Activated B cell treated with CpG ODN at 0.5 μM for 24 hours (primary cell): ENCODE measurements at places on chromosomes 2 and 18. TPM values are rescaled to one million over a fixed set of nuclear protein-coding genes. Genes with fewer than 3 reads are reported as not detected.

The IL36B gene
- not detected in 2 replicates for total RNA-seq

GRCh38 chr2:24049485-24050021 lies at the start of gene FKBP1B:
Gene FKBP1B (plus strand): TSS chr2:24049741. CDS start chr2:24049850, 109 bp downstream.
- H3K27me3 ChIP-seq = no peaks in the 10 kb centered on the region
- no peak within 1 kb of the TSS for H3K4me3 ChIP-seq
- H3K27ac ChIP-seq = no peak within 1 kb of the TSS
- peak; percentile 60 for DNase-seq
- H3K4me1 ChIP-seq = peaks cover 29% of the 10 kb centered on the region

GRCh38 chr2:62884514-62884913 lies 166.1 kb upstream of the OTX1 start:
- H3K27ac ChIP-seq = no peak overlapping the region
- H3K27me3 ChIP-seq = no peaks in the 10 kb centered on the region
- H3K36me3 ChIP-seq = peaks cover 18% of the 10 kb centered on the region
- DNase-seq = no peak
- H3K4me3 ChIP-seq = no peak overlapping the region
- no peaks in the 10 kb centered on the region for H3K4me1 ChIP-seq

DNA sequence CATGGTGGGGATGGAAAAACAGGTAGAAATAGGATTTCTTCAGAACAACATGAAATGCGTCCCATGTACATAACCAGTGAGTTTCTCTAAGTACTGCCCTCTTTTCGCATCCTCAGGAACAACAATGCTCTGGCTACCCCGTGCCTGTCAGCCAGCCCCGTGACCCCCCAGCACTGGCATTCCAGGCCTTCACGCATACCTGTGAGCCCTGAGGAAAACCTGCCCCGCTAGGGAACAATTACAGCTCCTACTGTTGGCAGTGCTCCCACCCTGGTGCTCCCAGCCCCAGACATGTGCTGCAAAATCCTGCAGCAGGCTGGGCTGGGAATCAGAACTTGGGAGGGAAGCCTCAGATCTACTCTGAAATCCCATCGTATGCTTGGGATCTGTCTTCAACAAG lies 9.1 kb downstream of the SMAD7 start:
- peak overlapping the region; percentile 95 for H3K27ac ChIP-seq
- peaks cover 27% of the 10 kb centered on the region for H3K36me3 ChIP-seq

DNA sequence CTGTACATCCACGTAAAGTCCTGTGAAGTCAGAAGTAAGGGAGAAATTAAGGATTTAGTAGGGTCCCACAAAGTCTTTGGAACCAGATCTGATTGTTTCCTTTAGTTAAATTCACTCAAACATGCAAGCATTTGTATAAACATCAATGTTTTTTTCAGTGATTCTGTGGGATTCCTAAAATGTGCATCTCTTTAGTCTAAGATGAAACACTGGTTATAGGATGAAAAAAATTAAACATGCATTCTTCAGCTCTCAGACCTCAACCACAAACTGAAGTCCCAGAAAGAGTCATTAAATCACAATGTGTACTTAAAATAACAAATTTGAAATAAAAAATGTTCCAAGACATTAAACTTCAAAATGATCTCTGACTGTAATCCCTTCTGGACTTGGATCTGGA lies 76.5 kb upstream of the APCDD1 start:
- H3K36me3 ChIP-seq = no peaks in the 10 kb centered on the region
- H3K27ac ChIP-seq = no peak overlapping the region
- H3K4me3 ChIP-seq = no peak overlapping the region
- no peaks in the 10 kb centered on the region for H3K4me1 ChIP-seq
- DNase-seq = no peak

The CPS1 gene
- total RNA-seq = 0.20 and 0.75 TPM in 2 replicates

DNA sequence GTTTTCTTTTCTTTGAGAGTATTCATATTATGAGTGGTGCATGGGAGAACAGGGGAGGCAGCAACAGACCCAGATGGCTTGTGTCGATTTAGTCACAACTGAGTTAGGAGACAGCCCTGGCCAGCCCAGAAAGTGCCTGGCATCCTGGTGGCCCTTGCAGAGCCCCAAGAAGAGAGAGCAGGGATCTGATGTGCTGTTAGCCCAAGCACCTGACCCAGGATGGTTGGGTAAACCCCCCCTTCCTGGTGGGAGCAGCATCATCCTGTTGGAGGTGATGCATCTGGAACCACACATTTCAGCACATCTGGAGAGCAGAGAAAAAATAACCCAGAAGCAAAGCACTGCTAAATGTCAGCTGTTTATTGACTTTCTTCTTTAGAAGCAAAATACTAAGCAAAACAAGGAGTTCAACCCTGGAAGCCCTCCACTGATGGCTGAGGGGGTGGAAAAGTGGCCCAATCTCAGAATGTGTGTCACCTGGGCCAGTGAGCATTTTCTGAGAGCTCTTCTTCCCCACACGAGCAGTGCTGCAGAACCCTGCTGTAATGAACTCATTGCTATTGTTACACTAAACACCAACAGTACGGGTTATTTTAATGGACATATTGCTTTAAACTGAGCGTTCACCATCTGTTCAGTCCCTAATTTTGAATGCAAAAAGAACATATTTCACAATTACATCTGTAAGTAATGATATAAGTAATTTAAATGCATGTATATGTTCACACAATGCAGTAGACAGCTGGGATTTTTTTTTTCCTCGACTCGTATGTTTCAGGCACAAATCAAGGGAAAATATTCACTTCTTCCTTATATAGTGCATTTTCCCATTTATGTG lies 100.6 kb upstream of the SMIM21 start:
- H3K27me3 ChIP-seq = no peaks in the 10 kb centered on the region
- no peak for DNase-seq
- no peak overlapping the region for H3K27ac ChIP-seq
- H3K4me1 ChIP-seq = no peaks in the 10 kb centered on the region
- no peaks in the 10 kb centered on the region for H3K36me3 ChIP-seq
- no peak overlapping the region for H3K4me3 ChIP-seq

DNA sequence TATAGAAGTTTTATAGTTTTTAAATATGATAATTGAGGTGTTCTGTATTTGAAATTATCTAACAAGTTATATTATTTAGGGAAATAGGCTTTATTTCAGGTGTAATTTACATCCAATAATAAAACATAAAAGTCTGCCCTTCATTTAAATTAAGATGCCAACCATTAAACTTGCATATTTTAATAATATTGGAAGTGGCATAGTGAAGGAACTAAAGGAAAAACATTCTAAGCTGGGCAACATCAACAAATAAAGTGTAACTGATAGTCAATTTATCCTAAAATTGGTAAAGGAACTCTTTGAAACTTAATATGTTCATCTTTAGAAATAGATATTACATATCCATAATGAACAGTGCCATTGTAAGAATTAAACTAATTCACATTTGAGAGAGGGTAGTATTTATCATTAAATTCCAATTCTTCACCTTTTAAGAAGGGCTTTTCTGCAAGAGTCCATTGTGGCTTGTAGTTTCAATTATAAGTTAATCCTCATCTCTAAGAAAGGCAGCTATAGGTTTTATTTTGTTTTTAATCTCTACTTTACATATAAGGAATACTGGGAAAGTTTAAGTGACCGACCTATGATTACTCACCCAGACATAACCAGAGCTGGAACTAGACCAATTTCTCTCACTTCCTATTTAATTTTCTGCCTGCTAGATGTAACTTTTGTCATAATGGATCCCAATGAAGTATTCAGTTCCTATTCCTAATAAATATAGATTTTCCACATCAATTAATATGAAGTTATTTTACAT lies 401.6 kb downstream of the XIRP2 start:
- no peak overlapping the region for H3K4me3 ChIP-seq
- peaks cover 22% of the 10 kb centered on the region for H3K27me3 ChIP-seq
- no peak overlapping the region for H3K27ac ChIP-seq
- DNase-seq = no peak
- no peaks in the 10 kb centered on the region for H3K36me3 ChIP-seq

DNA sequence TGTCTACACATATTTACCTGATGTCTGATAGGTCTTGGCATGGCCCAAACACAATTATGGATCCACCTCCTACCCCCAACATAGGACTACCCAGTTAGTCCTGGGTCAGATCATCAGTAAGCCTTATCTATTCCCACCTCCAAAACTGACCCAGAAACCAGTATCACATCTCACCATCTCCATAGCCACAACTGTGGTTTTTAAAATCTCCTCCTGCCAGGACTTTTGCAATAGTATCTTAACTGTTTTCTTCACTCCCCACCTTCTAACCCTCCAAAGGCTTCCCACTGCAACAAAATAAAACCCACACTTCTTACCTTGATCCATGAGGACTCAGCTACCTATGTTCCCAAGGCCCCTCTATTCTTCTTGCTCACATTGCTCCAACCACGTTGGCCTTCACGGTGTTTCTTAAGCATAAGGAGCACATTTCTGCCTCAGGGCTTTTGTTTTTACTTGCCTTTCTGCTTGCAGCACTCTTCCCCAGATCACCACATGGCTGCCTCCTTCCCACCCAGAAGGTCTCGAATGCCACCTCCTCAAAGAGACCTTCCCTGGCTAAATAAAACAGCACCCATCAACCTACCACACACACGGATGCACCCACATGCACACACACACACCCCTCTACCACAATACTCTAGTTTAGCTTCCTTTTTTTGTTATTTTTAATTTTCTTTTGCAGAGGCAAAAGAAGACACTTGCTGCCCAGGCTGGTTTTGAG lies 125.9 kb upstream of the SLC1A4 start:
- H3K4me1 ChIP-seq = peaks cover 17% of the 10 kb centered on the region
- DNase-seq = no peak
- no peak overlapping the region for H3K4me3 ChIP-seq
- H3K36me3 ChIP-seq = no peaks in the 10 kb centered on the region
- no peaks in the 10 kb centered on the region for H3K27me3 ChIP-seq
- no peak overlapping the region for H3K27ac ChIP-seq

DNA sequence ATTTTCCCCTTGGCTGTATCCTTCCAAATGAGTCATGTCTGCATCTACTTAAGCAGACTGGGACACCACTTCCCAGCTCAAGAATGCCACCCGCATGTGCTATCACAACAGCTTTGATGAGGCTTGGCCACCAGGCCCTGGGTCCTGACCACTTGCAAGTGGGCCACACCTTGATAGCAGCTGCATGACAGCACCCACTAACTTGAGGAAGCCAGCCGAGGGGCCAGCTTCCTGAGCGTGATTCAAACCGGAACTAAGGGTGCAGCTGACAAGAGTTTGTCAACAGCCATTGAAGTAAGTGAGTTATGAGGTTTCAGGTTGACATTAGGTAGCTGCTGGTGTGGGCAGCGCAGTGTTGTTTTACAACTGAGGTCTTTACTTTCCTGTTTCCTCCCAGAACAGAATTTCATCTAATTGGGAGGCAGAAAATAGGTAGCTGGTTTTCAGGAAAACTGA lies 54.4 kb downstream of the EPHA4 start:
- H3K27me3 ChIP-seq = no peaks in the 10 kb centered on the region

The PHLPP1 gene
- total RNA-seq = 13.7 and 16.1 TPM in 2 replicates

- no peak overlapping the region for H3K4me3 ChIP-seq
- no peak for DNase-seq
- no peaks in the 10 kb centered on the region for H3K36me3 ChIP-seq
- H3K27me3 ChIP-seq = peaks cover 5% of the 10 kb centered on the region
- no peaks in the 10 kb centered on the region for H3K4me1 ChIP-seq
- H3K27ac ChIP-seq = no peak overlapping the region
Observed at GRCh38 chr18:77749089-77749488, 499.4 kb downstream of the GALR1 start.

The TMEM163 gene
- total RNA-seq = 4.4 and 6.0 TPM in 2 replicates

The CREG2 gene
- not detected in 2 replicates for total RNA-seq

DNA sequence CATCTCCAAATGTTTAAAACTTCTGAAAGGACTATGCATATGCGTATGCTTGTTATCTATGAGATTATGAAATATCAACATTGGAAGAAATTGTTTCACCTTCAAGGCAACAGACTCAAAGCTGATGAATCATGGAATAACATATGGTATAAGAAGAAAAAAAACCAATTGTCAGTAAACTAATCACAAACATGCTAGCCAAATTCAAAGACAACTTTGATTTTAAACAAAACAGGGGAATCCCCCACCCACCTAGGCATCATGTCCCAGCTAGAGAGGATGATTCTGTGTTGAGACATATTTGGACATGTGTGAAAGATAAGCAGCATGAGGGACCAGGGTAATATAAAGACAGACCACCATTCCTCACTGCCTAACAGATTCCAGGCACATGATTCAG lies 147.7 kb downstream of the WDPCP start:
- no peaks in the 10 kb centered on the region for H3K4me1 ChIP-seq
- no peaks in the 10 kb centered on the region for H3K27me3 ChIP-seq
- peaks cover 7% of the 10 kb centered on the region for H3K36me3 ChIP-seq
- no peak for DNase-seq
- H3K27ac ChIP-seq = no peak overlapping the region
- no peak overlapping the region for H3K4me3 ChIP-seq

The RMDN2 gene
- total RNA-seq = 7.0 TPM in 2 replicates

DNA sequence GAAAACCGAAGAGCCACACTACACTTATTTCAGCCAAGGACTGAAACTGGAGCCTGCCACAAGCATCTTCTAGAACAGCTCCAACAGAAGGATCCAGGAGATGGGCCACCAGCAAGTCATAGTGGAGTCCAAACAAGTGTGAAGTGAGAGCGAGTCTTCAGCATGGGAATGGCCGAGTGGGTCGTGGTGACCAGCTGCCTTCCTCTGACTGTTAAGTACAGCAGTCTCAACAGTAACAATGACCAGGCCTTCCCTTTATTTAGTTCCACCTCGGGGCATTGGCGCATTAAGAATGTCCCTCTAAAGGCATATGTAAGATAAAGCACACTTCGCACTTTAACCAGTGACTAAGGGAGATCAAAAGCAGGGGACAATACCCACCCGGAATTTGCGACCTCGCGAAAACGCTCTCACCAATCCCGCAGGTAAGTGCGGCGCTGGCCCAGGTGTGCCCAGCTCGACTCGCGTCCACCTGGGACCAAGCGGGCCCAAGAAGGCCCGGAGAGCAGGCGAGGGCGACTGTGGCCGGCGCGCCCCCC lies 1.1 kb downstream of the L3MBTL4 start:
- H3K36me3 ChIP-seq = peaks cover 3% of the 10 kb centered on the region
- H3K27me3 ChIP-seq = peaks cover 8% of the 10 kb centered on the region
- peak overlapping the region; percentile 68 for H3K27ac ChIP-seq
- H3K4me1 ChIP-seq = peaks cover 30% of the 10 kb centered on the region
- DNase-seq = no peak

The CBLN2 gene
- total RNA-seq = 0.09 TPM in 1 of 2 replicates, not detected in the other

DNA sequence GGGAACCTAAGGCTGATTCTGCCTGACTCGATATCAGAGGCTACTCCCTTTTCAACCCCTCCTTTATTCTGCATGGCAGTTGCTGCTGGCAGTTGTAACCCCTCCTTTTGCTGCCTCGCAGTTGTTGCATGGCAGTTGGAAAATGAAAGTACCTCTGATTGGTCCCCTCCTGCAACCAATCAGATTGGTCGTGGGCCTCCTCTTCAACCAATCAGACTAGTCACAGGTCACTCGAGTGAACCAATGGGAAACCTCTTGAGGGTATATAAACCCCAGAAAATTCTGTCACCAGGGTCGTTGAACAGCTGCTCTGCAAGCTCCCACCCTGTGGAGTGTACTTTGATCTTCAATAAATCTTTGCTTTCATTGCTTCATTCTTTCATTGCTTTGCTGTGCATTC lies 294.3 kb upstream of the SLC8A1 start:
- H3K36me3 ChIP-seq = no peaks in the 10 kb centered on the region
- H3K4me3 ChIP-seq = no peak overlapping the region
- no peak overlapping the region for H3K27ac ChIP-seq
- DNase-seq = no peak
- H3K4me1 ChIP-seq = no peaks in the 10 kb centered on the region

GRCh38 chr2:231533086-231533776 lies 3.0 kb upstream of the NMUR1 start:
- no peak overlapping the region for H3K4me3 ChIP-seq
- H3K4me1 ChIP-seq = peaks cover 11% of the 10 kb centered on the region
- no peak for DNase-seq
- H3K36me3 ChIP-seq = no peaks in the 10 kb centered on the region

GRCh38 chr2:204122425-204122824 lies 185.9 kb downstream of the ICOS start:
- H3K4me3 ChIP-seq = no peak overlapping the region
- H3K4me1 ChIP-seq = no peaks in the 10 kb centered on the region
- no peak for DNase-seq
- no peaks in the 10 kb centered on the region for H3K36me3 ChIP-seq
- peaks cover 14% of the 10 kb centered on the region for H3K27me3 ChIP-seq

The FIGN gene
- total RNA-seq = not detected in 2 replicates
